ENCODE measurements at places on chromosomes 1 and 21. TPM values are rescaled to one million over a fixed set of nuclear protein-coding genes. Genes with fewer than 3 reads are reported as not detected.

Gene CCDC185
- total RNA-seq, result 0.17 TPM

Gene RNU1-4
- under 0.01 TPM for total RNA-seq

Gene BMP8A
- total RNA-seq, result 0.10 TPM

Gene CD84
- total RNA-seq, result not detected

Gene OR2T6
- not detected for total RNA-seq
